ENCODE measurements at places on chromosomes 1 and 21. TPM values are rescaled to one million over a fixed set of nuclear protein-coding genes. Genes with fewer than 3 reads are reported as not detected.
A peak's percentile ranks its signal among the peaks of the same experiment; 100 is the strongest.

- no peak overlapping the region for H3K4me3 ChIP-seq
- H3K4me1 ChIP-seq: peaks cover 13% of the 10 kb centered on the region
- no peak for DNase-seq
- peak overlapping the region; percentile 70 for H3K27ac ChIP-seq
Measured at GRCh38 chr1:163203561-163203960, 845 bp upstream of the RGS5 start.

DNA sequence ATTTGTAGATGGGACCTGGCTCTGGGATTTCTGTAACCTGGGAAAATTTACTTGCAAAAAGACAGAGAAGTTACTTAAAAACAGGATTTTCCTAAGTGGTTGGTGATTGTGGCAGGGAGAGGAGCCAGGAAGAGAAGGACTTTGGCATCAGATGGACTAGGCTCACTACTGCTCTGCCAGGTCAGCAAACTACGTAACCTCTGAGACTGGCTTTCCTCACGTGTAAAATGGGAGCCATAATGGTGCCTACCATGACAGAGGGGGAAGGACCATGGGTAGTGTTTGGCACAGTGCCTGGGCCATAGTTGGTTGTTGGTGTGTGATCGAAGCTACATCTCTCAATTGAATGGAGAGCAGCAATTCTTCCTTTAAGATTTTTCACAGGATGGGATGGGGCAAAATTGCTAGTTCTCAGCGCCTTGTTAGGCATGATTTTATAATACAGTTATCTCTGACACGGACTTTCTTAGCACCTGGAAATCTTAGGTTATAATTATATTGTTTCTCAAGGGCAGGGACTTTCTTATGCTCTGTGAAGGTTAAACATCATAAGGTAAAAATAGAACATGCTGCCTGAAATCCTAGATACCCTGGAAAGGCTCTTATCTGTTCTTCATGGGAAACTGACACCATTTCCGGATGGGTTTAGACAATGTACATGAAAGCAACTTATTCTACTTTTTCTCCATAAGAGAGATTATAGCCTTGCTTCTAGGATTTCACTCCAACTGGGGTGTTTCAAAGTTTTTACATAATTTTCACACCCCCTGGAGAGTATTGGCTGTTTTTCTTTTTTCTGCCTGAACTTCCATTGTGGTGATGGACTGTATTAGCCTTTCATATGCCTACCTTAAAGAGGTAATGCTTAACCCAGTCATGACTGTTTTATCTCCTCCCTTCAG lies 10.9 kb downstream of the ROR1 start:
- H3K27me3 ChIP-seq: no peaks in the 10 kb centered on the region
- H3K27ac ChIP-seq: no peak overlapping the region
- H3K4me3 ChIP-seq: no peak overlapping the region

DNA sequence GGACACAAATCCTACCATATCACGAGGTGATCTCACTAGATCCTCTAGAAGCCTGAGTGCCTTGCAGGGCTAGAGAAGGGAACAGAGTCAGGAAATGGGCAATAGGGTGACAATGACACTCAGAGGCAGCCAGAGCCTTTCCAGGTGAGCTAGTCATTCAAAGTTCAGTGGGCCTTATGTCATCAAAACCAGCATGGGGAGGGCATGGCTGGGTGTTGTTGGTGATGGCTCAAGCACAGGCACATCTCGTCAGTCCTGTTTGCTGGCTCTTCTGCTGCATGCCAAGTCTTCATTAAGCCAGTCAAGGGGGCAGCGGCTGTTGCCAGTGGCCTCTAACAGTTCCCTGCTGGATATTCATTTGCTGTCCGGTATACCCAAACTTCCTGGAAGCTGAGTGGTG lies 99.6 kb upstream of the USP24 start:
- no peak for DNase-seq
- no peak overlapping the region for H3K27ac ChIP-seq
- no peaks in the 10 kb centered on the region for H3K36me3 ChIP-seq
- no peaks in the 10 kb centered on the region for H3K4me1 ChIP-seq

DNA sequence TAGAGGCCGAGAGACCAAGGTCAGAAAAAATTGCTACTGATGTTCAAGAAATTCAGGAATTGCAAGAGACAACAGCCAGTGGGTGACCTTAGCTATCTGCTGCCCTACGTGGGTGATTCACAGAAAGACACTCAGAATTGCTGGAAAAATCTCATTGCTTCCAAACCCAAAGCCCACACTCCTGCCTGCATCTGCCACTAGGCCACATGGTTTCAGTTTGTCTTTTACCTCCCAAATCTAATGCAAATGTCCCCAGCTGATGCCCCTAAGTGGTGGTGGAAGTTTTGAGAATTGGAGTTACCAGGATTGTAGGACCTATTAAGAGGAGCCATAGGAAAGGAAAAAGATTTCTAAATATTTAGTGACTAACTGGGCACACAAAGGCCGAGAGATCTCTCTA lies 341.5 kb upstream of the CHRM3 start:
- no peak for DNase-seq
- H3K36me3 ChIP-seq: no peaks in the 10 kb centered on the region
- H3K4me3 ChIP-seq: no peak overlapping the region
- H3K4me1 ChIP-seq: no peaks in the 10 kb centered on the region
- no peak overlapping the region for H3K27ac ChIP-seq

- DNase-seq: no peak
- peak overlapping the region; percentile 71 for H3K27ac ChIP-seq
- peaks cover 41% of the 10 kb centered on the region for H3K4me1 ChIP-seq
- peaks cover 39% of the 10 kb centered on the region for H3K36me3 ChIP-seq
- peak overlapping the region; percentile 6 for H3K4me3 ChIP-seq
Measured at GRCh38 chr1:36351227-36351977, 28.0 kb upstream of the EVA1B start.

DNA sequence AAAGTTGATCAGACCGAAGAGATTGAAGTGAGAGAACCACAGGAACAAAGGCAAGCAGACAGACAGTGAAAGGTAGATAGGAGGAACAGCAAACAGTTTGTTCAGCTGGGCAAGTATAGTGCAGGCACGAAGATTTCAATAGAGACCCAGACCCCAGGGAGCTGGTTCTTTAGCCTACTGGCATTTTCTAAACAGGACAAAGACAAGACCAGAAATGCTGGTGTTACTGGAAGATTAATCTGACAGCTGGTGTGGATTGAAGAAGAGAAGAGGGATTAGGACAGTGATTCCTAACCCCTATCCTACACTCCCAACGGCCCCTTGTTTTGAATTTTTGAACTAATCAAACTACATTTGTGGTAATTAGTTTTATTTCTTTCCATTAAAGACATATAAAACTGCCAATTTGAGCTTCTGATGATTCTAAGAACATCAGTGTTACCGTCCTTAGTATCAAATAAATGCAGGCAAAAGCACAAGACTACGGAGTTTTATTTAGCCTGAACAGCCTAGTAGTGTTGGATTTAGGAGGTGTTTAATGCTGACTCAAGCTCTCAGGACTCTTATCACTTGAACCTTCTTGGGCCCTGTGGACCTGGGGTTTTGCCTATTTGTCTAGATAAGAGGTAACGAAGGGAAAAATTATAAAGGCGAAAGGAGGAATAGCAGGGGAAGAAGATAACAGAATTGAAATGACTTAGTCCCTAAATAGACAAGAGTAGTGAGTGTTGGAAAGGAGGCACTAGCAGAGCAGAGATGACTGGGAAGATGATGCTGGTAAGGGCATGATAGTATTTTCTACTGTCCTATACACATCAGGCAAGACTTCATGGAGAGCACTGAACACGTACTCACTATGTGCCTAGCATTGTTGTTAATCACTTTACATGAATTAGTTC lies 2.0 kb downstream of the NPL start:
- H3K27me3 ChIP-seq: no peaks in the 10 kb centered on the region
- no peak overlapping the region for H3K4me3 ChIP-seq
- peaks cover 19% of the 10 kb centered on the region for H3K4me1 ChIP-seq
- DNase-seq: no peak

GRCh38 chr1:226993814-226994585 lies 53.9 kb downstream of the COQ8A start:
- H3K4me3 ChIP-seq: no peak overlapping the region
- no peak for DNase-seq
- no peaks in the 10 kb centered on the region for H3K27me3 ChIP-seq

DNA sequence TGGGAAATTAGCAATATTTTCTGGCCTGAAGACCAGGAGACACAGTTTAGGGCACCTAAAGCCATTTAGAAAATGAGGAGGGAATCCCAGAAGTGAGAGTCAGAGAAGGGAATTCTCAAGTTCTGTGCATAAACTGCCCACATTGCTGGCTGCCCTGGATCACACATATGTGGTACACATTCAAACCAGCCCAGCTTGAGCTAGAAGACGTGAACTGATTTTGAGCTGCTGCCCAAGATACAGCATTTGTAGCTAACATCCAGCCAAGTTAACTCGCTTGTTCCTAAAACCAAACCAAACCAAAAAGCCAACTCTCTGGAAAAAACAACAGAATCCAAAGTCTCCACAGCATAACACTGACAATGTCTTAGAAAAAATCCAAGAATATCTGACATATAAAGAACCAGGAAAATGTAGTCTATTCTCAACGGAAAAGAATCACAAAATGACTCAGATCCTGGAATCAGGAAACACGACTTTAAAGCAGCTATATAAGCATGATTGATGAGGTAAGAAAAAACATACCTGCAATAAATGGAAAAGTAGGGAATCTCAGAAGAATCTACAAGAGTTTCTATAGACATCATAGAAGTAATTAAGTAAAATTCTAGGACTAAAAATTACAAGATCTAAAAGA lies 18.2 kb upstream of the QSOX1 start:
- no peaks in the 10 kb centered on the region for H3K4me1 ChIP-seq
- H3K4me3 ChIP-seq: no peak overlapping the region
- H3K27me3 ChIP-seq: no peaks in the 10 kb centered on the region

DNA sequence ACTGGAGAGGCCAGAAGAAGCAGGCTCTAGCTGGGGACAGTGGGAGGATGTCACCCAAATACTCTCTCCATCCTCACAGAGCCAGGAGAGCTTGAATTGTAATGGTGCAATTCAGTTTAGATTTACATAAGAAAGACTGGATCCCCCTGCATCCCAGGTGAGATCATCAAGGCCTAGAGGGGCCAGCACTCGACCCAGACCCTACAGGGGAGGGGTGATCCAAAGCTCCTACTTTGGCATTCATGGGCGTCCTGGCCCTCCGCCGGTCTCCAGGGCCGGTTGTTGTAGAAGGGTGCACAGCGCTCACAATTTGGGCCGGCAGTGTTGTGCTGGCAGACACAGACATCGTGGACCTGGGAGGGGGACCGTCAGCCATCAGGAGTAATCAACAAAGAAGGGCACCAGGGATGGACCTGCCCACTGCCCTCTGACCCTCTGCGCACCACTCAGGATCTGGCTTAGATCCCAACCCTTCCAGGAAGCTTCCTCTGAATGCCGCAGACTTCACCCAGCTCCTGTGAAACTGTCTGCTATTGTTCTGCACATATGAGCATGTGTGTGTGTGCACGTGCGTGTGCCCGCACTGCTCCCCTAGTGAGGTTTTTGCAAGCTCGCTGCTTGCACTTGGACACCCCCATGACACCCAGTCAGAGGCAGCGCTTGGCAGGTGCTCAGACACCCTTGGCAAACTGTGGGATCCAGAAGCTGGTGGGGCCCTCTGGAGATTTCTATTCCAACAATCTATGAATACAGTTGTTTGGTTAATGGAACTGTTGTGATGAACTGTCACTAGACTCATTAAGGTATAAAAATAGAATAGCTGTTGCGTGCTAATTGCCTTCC lies 21.6 kb downstream of the LAMB3 start:
- H3K4me1 ChIP-seq: peaks cover 38% of the 10 kb centered on the region
- no peak overlapping the region for H3K27ac ChIP-seq
- no peak overlapping the region for H3K4me3 ChIP-seq
- H3K27me3 ChIP-seq: no peaks in the 10 kb centered on the region
- DNase-seq: no peak

GRCh38 chr21:42614811-42615351 lies 38.5 kb upstream of the PDE9A start:
- peaks cover 37% of the 10 kb centered on the region for H3K27me3 ChIP-seq
- no peak overlapping the region for H3K4me3 ChIP-seq
- no peak for DNase-seq
- no peak overlapping the region for H3K27ac ChIP-seq
- peaks cover 9% of the 10 kb centered on the region for H3K4me1 ChIP-seq

DNA sequence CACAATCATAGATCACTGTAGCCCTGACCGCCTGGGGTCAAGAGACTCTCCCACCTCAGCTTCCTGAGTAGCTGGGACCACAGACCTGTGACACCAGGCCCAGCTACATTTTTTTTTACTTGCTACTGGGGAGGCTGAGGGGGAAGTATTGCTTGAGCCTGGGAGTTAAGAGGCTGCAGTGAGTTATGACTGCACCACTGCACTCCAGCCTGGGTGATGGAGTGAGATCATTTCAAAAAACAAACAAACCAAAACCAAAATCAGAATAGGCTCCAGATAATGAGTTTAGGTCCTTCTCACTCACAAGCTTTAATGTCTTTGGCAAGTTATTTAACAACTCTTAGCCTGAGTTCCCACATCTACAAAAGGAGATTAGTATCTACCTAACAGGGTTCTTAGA lies 22.8 kb downstream of the WDR26 start:
- no peak for DNase-seq
- no peak overlapping the region for H3K4me3 ChIP-seq
- H3K4me1 ChIP-seq: peaks cover 20% of the 10 kb centered on the region
- H3K27ac ChIP-seq: no peak overlapping the region
- H3K36me3 ChIP-seq: peaks cover 96% of the 10 kb centered on the region

DNA sequence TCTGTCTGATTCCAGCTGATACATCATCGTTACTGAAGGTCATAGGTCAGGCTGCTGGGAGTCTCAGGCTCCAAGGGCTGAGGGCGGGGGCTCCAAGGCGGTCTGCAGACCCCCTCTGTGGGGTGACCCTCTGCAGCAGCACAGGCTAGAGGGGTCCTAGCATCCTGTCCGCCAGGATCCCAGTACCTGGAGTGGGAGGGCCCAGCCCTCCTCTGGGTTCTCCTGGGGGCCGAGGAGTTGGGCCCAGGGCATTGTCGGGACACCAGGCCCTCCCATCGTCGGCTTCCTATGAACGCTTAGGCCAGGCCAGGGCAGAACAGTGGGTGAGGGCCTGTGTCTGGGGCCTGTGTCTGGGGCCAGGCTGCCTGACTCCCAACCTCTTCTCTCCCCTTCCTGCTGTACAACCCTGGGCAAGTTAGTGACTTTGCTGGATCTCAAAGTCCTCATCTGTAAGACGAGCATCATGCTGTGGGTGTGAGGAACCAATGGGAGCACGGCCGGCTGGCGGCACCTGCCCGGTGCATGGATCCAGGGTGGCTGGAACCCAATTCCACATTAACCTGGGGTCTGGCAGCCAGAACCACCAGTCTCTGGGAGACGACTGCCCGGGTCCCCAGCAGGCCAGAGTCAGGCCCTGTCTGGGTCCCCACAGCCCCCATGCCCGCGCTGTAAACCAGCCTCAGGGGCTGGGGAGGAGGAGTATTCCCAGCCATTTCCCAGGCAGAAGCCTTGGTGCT lies 56.2 kb upstream of the COL18A1 start:
- no peak overlapping the region for H3K4me3 ChIP-seq
- no peaks in the 10 kb centered on the region for H3K36me3 ChIP-seq
- H3K4me1 ChIP-seq: peaks cover 62% of the 10 kb centered on the region
- H3K27me3 ChIP-seq: no peaks in the 10 kb centered on the region

GRCh38 chr1:62585469-62586155 lies 11.7 kb upstream of the ANGPTL3 start:
- peaks cover 21% of the 10 kb centered on the region for H3K36me3 ChIP-seq
- no peaks in the 10 kb centered on the region for H3K27me3 ChIP-seq
- no peak overlapping the region for H3K27ac ChIP-seq
- H3K4me3 ChIP-seq: no peak overlapping the region
- no peaks in the 10 kb centered on the region for H3K4me1 ChIP-seq
- DNase-seq: no peak

RNPEP gene
- total RNA-seq: 42.4 TPM

C1QTNF12 gene
- 0.33 TPM for total RNA-seq

OR2L3 gene
- not detected for total RNA-seq

LDLRAP1 gene
- total RNA-seq: 21.2 TPM

FAM177B gene
- total RNA-seq: 1.3 TPM

HLX gene
- total RNA-seq: 27.3 TPM

FCER1G gene
- 50.2 TPM for total RNA-seq

PTPRF gene
- total RNA-seq: 33.8 TPM

PRDM15 gene
- 5.7 TPM for total RNA-seq

SYNJ1 gene
- 9.4 TPM for total RNA-seq

UMODL1 gene
- not detected for total RNA-seq
